OCI-LY7 (cell line): ENCODE measurements at places on chromosomes 7 and 10.
A peak's percentile ranks its signal among the peaks of the same experiment; 100 is the strongest.

- no peak for DNase-seq
These were observed 103.2 kb upstream of the WAC start for GRCh38 chr10:28429573-28430216.

- DNase-seq, result no peak
These were observed 128.5 kb downstream of the WDR11 start for GRCh38 chr10:120979435-120980278.

GRCh38 chr10:92598321-92598720 is 5.4 kb downstream of the KIF11 start:
- no peak for DNase-seq

DNA sequence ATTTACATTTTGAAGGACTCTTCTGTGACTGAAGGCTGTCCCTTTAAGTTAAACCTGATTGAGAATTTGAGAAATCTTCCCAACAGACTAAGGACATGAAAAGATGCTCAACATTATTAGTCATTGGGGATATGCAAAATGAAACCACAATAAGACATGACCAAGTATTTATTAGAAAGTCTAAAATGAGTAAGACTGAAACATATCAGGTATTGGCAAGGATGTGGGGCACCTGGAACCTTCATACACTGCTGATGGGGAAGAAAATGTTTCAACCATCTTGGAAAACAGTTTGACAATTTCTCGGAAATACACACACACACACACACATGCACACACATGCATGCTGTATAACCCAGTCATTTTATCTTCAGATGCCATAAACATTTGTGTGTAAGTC is 132.1 kb upstream of the CDK6 start:
- no peak for DNase-seq

DNA sequence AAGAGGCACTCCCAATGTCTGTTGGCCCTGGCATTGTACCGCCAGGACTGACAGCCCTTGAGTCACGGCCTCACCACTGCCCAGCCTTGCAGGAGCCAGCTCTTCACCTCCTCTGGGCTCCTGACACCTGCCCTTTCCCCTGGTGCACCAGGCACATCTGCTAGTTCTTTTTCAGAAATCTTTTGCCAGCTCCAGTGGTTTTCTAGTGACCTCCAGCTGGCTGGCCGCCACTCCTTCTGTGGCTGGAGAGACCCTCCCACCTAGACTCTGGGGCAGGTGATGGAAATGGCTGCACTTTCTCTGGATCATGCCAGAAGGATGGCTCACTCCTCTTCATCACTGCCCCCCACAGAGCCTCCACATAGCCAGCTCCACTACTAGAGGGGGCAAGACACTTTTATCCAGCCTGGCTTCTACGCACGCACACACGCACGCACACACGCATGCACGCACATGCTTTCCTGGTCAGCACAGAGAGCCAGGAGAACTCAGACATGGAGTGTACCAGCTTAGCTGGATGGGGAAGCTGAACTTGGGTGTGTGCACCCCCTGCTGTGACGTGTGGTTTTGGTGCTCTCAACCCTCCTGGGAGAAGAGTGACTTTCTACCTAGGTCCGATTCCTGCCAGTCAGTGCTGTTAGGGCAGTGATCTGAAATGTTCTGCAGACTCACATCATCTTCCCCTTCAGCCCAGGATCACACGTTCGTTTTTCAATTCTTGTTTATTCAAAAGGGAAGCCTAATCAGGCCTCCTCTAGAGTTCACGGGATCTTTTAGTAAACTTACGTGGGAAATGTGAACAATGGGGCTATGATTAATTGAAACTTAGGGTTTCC is 222.0 kb downstream of the PRPF18 start:
- DNase-seq, result no peak

- DNase-seq, result no peak
These were observed 1084.2 kb downstream of the KCNMA1 start for GRCh38 chr10:76553263-76554032.

GRCh38 chr7:28784171-28784902 is 173.8 kb downstream of the TRIL start:
- no peak for DNase-seq

- DNase-seq, result no peak
These were observed 295.9 kb downstream of the PLXNA4 start for GRCh38 chr7:132280335-132280734.

- no peak for DNase-seq
These were observed 11.9 kb upstream of the LRRC27 start for GRCh38 chr10:132319853-132320653.

- DNase-seq, result no peak
These were observed 3.6 kb downstream of the LIPN start for GRCh38 chr10:88763441-88763840.

GRCh38 chr7:25454020-25454419 is 225.7 kb upstream of the NPVF start:
- no peak for DNase-seq

DNA sequence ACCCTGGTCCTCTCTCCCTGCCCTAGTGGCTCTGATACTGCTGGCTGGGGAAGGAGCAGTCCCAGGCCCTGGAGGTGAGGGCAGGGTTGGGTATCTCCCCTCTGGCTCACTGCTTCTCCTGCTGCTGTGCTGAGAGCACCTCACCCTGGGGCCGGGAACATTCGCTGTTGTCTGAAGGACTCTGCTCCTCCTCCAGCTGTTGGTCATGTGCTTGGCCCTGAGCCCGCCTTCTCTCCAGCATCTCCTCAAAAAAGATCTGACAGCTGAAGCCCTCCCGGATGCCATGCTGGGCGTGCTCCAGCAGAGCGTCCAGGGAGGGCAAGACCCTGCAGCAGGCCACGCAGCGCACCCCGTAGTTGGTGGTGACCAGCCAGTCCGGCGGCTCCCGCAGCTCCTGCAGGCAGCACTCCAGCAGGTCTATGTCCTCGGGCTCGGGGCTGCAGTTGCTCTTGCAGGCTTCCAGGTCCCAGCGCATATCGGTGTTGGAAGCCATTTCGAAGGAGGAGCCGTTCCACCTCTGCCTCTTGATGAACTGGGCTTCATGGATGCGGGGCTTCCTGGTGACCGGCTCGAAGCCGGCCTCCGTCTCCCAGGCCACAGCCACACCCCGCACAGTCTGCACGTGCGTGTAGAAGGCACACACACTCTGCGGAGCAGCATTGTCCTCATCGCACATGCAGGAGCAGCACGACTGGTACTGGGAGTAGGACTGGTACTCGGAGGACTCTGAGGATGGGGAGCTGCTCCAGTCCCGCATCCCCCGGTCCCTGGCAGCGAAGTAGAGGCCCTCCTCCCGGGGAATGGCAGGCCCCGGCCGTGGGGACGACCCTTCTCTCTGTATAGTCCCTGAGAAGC is 2.1 kb downstream of the FAM170B start:
- no peak for DNase-seq

DNA sequence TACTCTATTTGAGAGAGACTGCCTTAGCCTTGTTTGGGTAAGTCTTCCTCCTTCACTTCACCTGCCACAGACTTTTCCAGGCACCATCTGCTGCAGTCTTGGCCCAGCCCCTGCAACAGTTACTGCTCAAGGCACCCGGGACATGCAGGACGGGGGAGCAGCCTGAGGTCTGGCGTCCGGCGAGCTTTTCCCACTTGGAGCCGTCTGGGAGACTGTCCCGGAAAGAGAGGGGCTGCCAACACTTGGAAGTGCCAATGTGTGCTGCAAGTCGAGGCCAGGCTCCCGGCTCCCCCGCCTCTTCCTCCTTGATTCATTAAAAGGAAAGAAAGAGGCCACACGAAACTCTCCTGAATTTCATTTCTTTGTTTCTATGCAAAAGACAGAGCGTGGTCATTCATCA is 13.7 kb downstream of the HTRA1 start:
- no peak for DNase-seq

DNA sequence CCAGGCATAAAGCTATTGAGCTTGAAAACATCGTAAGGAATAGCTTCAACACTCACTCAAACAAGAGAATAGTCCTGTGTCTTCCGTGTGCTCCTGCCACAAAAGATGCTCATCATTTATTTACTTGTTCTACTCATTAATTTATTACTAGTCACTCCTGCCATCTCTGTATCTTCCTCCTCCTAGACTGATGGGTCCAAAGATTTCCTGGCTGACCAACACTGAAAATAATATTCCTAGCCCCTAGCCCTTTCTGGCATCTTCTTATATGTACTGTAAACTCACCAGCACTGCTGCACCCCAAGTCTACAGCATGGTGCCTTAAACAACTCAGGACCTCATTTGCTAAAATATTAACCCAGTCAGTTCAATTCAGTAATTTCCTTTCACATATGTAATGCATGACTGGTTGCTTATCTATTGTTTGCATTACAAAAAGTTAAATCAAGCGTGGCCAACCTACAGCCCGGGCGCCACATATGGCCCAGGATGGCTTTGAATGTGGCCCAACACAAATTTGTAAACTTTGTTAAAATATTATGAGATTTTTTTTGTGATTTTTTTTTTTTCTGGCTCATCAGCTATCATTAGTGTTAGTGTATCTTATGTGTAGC is 86.7 kb upstream of the GSDME start:
- DNase-seq, result peak; percentile 77

DNA sequence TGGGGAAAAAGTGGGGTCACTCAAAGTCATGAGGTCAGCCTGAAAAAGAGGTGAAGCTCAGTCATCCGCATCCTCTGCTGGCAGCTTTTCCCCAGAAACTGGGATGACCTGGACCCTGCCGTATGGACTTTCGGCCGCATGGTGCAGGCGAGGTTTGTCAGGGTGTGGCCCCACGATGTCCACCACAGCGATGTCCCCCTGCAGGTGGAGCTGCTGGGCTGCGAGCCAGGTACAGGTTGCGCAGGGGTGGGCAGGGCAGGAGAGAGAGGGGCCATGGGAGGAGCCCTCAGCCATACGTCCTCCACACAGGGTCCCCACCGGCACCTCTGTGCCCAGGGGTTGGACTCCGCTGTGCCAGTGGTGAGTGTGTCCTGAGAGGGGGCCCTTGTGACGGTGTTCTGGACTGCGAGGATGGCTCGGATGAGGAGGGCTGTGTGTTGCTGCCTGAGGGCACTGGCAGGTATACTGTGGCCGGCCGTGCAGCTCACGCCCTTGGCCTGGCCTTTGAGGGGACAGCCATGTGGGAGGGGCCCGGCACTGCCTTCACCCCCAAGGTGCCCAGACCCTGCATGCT is 23.0 kb upstream of the ZNF467 start:
- no peak for DNase-seq

DNA sequence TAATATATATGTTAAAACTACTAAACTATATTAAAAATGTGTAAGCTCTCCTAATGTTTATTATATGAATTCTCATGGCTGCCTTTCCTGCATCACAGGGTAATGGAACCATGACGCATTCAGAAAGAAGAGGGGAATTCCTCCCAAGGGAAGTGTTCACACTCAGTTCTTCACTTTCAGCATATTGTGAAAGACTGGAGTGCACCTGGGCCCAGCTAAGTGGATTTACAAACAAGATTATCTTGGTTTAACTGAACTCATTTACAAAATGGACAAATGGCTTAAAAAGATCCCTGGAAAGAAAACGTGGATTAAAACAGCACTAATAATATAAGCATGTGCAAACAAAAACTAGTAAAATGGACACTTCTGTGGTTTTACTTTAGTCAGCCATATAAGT is 149.8 kb downstream of the DOCK4 start:
- DNase-seq, result no peak

- no peak for DNase-seq
These were observed 179.8 kb downstream of the TFEC start for GRCh38 chr7:115850774-115851173.

GRCh38 chr10:114052255-114052654 is 8.6 kb downstream of the ADRB1 start:
- no peak for DNase-seq

DNA sequence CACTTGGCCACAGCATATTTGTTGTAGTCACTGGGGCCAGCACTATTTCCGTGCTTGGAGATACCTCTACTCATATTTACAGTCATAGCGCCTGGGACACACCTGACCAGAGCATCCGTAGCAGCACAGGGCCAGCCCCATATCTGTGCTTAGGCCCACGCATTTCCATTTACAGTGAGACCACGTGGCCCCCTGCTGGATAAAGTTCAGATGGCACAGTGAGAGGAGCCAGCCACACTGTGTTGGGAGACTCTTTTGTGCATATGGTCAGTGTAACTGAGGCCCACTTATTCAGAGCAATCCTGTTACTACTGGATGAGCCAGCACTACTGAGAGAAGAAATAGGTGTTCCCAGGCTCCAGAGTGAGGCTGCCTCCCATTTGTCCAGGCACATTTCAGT is 455.3 kb downstream of the REEP3 start:
- peak; percentile 37 for DNase-seq

DNA sequence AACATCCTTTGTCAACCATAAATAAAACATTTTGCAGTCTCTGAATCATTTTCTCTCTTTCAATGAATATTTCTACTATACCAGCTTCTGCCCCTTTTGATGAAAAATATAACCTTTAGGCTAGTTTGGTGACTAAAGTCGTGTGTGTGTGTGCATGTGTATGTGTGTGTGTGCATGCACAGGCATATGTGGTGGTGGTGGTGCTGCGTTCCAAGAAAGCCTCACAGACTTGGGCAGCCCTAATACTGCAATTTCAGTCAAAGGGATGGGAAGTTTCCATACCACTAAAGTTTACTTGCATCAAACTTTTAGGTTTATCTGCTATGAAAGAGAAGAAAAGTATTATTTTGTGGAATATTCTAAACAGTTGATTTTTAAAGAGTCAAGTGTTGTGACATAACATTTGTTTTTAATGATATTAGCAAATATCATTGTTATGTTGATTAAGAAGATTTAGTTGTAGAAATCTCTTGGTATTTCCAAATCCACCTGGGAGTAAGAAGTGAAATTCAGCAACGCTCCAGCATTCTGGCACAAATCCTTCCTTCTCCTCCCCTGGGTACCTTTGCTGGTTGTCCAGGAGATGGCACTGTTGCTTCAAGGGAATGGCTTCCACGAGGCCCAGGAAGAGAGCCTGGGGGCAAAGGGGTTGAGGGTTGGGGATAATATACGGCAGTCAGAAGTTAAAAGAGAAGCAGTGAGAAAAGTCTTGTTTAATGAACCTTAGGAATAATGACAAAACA is 41.5 kb downstream of the ASB4 start:
- peak; percentile 49 for DNase-seq

- no peak for DNase-seq
These were observed 11.3 kb downstream of the RAB11FIP2 start for GRCh38 chr10:118035354-118036005.

- DNase-seq, result no peak
These were observed 437.4 kb downstream of the PTPRN2 start for GRCh38 chr7:158150234-158150633.

DNA sequence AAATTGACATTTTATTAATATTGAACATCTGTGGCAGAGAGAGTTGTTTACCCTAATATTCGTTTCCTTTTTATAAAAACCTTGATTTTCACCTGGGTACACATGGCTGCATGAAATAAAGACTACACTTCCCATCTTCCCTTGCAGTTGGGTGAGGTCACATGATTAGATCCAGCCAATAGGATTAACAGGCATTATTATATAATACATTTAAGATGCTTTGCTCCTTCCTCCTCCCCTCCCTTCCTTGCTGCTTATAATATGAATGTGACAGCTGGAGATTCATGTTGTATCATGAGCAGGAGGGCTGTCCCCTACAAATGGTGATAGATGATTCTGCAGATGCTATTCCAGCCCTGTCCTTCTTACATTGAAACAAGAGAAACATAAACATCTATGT is 146.6 kb downstream of the SH2D4B start:
- DNase-seq, result peak; percentile 76

GRCh38 chr10:101241840-101242707 is 12.8 kb upstream of the LBX1 start:
- DNase-seq, result no peak
